ENCODE measurements at places on chromosomes 3 and 15.

DNA sequence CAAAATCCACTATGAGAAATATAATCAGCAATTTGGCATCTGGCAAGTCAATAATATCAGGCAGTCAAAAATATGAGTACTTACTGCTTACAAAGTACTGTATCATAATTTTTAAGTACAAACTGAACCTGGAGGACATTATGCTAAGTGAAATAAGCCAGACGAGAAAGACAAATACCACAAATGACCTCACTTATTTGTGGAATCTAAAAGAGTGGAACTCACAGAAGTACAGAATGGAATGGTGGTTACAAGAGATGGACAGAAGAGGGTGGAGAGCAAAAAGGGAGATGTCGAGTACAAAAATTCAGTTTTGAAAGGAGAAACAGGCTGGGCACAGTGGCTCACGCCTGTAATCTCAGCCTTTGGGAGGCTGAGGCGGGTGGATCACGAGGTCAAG lies 12.4 kb downstream of the PCYT1A start:
- no peak for DNase-seq

- DNase-seq = peak; percentile 27
Observed at GRCh38 chr15:45795440-45796069, 160.7 kb downstream of the SQOR start.

DNA sequence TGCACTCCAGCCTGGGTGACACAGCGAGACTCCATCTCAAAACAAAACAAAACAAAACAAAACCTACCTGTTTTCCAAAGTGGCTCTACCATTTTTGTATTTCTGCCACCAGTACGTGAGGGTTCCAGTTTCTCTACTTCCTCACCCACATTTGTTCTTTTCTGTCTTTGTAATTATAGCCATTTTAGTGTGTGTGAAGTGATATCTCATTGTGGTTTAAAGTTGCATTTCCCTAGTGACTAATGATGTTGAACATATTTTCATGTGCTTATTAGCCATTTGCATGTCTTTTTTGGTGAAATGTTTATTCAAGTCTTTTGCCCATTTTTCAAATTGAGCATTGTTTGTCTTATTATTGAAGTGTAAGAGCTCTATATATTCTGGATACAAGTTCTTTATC lies 50.7 kb downstream of the TRA2B start:
- no peak for DNase-seq

- no peak for DNase-seq
Observed at GRCh38 chr3:14897266-14897665, 50.1 kb upstream of the NR2C2 start.

- DNase-seq = no peak
Observed at GRCh38 chr3:134619884-134620445, 30.9 kb downstream of the KY start.

Data from NCI-H187 (cell line).